GM23338 (cell line): ENCODE measurements at places on chromosomes 12 and 14.
A peak's percentile ranks its signal among the peaks of the same experiment; 100 is the strongest.

GRCh38 chr12:41636653-41637052 lies 448.5 kb downstream of the PDZRN4 start:
- no peak for DNase-seq

DNA sequence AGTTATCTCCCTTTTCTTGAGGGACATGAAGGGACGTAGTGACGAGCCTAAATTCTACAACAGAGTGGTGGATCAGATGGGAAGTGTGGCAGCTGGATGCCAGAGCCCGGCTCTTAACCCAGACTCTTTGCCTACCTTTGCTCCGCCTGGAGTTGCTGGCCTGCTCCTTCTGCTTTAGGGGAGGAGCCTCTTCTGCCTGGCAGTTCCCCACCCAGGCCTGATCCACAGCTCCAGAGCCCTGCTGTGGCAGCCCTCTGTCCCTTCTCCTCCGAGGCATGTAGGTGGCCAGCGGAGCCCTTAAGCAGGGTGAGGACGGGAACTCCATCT lies 2.3 kb upstream of the PRPH start:
- DNase-seq: no peak

DNA sequence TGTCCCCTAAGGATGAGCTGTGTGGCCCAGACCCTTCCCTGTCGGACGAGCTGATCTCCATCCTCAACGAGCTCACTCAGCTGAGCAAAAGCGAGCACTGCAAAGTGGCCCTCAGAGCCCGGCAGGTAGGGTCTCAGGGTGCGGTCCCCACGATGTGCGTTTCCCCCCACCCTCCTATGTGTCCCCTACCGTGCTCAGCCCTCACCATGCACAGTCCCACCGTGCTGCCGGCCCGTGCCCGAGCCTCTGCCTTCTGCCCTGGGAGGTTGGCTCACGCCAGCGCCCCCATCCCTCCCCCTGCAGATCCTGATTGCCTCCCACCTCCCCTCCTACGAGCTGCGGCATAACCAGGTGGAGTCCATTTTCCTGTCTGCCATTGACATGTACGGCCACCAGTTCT lies 86.6 kb downstream of the FOXN4 start:
- DNase-seq: no peak

DNA sequence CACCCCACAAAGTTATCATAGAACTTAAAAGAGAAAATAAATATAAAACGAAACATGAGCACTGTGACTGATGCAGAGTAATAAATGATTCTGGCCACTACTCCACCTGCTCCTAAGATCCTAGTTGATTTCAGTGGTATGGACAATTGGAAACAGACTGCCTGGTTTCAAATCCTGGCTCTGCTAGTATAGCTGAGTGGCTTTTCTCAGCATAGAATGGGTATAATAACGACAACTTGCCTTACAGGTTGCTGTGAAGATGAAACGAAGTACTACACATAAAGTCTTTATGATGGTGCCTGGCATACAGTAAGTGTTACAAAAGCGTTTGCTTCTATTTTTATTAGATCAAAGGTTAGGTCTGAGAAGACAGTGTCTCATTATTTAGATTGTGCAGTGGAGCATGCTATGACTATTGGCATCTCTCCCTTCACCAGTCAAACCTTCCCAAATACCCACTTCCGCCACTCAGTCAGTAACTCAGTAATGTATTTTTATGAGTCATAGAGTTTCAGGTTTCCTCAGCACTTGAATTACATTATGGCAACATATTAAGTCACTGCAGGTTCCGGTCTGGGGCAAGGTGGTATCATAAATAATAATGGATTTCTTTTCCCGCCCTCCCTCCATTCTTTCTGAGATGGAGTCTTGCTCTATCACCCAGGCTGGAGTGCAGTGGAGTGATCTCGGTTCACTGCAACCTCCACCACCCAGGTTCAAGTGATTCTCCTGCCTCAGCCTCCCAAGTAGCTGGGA lies 29.7 kb upstream of the NR2C1 start:
- no peak for DNase-seq

DNA sequence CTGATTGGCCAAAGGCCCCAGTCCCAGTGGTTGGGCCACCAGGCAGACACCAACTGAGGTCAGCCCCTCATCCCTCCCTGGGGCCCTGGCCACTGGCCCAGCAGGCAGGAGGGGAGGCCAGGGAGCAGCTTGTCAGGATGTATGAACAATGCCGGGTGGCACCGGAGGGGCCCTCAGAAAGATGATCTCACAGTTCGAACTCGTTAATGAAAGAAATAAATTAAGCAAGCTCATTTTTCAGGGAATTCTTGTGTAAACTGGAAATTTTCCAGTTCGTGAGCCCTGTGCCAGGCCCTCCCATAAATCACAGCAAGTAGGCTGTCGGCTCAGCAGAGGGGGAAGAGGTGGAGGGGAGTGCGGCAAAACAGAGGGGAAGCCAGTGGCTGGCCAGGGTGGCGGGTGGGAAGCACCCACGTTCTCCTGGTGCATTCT lies 177.0 kb upstream of the VASH1 start:
- DNase-seq: no peak

DNA sequence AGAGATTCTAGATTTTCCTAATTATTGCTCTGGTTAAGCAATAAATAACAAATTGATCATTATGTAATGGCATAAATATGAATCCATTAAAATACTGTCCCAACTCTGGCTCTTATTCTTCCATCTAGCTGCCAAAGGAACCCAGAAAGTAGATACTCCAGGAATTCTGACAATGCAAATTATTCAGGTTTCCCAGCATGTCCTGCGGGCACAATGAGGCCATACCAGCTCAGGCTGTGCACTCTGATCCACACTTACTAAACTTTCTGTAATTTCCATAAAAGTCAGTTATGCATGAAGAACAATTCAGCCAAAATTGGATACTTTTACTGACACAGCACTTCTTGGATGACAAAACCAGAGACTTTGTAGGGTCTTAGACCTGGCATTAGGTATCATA lies 576.3 kb downstream of the KCNH5 start:
- no peak for DNase-seq

DNA sequence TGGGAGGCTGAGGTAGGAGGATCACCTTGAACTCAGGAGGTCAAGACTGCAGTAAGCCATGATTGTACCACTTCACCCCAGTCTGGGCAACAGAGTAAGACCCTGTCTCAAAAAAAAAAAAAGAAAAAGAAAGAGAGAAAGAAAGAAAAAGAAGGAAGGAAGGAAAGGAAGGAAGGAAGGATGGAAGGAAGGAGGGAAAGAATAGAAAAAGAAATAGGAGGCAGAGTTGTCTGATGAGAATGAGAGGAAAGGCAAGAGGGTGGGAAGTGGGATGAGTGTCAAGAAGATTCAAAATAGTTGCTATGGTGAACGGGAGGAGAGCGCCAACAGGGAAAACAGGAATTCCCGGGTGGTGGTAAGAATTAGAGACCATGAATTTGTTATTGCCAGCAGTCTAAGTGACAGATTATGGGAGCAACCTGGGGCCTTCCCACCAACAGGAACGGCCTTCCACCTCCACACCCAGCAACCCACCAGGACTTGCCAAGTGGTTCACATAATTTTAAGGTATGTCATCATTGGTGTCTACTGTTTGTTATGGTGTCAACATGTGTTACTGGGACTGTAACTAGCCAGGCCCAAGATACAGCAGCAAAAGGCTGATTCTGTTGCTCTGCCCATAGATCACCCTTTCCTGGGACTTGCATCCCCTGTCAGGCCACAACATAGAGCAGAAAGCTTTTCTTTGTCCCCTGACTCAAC lies 36.1 kb upstream of the C12orf76 start:
- DNase-seq: no peak

- DNase-seq: no peak
Measured at GRCh38 chr14:92099802-92100201, 6.6 kb downstream of the ATXN3 start.

DNA sequence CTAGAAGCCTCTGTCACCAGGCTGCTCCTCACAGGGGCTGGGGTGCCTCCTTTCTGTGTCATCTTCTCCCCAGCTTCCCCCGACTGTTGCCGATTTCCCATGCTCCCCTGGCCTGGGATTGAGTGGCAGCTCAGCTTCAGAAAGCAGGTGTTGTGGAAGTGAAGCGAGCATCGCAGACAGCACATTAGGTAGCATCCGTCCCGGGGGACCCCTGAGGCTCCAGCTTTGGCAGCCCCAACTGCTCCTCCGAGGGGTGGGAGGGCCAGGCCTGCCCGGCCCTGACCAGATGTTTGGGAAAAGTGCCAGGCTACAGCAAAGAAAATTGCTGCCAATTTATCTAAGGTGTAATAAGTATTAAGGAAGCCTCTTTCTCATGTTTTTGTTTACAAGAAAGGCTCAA lies 1045.6 kb downstream of the BCL11B start:
- no peak for DNase-seq

DNA sequence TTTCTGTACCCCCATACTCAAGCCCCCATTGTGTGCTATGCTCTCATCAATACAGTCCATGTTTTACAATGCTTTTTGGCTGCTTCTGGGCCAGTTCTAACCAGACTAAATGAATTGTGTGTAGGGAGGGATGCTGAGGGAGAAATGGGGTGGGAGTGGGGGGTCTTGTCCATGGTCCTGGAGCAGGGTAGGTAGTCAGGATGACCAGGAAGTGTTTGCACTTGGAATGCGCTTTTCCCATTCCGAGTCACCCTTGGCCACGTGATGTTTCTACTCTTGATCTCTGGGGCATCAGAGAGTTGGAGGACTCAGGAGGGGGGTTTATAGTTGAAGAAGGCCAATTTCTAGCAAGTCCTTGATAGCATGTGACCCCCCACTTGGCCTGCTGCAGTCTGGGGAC lies 1.2 kb upstream of the SMIM41 start:
- peak; percentile 22 for DNase-seq

- no peak for DNase-seq
Measured at GRCh38 chr14:61532123-61532505, 163.2 kb upstream of the HIF1A start.

DNA sequence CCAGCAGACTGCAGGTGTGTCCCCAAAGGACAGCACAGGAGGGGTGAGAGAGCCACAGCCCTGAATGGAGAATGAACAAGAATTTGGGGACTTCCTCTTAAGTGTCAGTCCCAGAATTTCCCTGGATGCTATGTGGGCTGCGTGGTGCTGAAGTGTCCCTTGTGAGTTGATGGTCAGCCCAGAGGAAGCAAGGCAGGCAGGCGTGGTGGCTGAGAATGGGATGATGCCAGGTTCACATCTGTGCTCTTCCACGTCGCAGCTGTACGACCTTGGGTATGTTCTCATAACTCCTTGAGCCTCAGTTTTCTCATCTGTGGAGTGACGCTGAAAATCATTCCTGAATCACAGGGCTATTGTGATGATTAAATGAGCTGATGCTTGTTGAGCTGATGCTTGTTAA lies 62.1 kb upstream of the GPATCH2L start:
- DNase-seq: no peak

DNA sequence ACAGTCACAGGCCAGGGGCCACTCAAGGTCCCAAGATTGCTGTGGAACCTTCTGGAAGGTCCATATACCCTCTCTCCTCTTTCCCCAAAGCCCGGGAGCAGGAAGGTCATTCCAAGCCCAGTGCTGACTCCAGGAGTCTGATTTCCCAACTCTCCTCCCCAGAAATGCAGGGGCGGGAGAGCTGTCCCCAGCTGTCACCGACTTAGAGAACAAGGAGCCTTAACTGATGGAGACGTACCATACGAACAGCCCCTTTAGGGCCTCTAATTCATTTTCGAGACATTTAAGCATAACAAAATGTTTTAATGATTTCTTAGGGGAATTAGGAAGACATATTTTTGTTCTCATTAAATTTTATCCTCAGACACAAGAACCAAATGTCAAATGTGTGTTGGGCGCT lies 99.2 kb downstream of the PHETA1 start:
- DNase-seq: no peak

- no peak for DNase-seq
Measured at GRCh38 chr14:29805415-29806123, 122.1 kb downstream of the PRKD1 start.

- DNase-seq: no peak
Measured at GRCh38 chr12:99029511-99030271, 384.6 kb downstream of the APAF1 start.

- peak; percentile 82 for DNase-seq
Measured at GRCh38 chr14:91354979-91355685, 62.5 kb downstream of the CCDC88C start.

DNA sequence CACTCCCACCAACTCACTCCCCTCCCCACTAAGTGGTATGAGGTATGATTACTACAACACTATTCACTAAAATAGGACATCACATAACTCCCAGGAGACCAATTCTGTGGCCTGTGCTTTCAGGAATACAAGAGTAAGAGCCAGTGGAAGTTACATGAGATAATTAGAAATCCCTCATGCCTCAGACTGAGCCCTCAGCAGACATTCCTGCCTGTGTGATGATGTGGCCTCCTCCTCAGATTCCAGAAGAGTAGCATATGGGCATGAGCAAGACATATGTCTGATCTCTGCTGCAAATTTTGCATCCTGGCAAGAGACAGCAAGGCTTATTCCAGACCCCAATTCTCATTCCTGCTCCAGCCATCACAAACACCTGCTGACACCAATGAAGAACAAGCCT lies 46.0 kb upstream of the BMP4 start:
- no peak for DNase-seq

GRCh38 chr14:96817750-96818666 lies 20.8 kb downstream of the VRK1 start:
- no peak for DNase-seq

- peak; percentile 13 for DNase-seq
Measured at GRCh38 chr12:10740182-10740581, 17.1 kb upstream of the YBX3 start.

- no peak for DNase-seq
Measured at GRCh38 chr12:119417440-119417839, 82.9 kb downstream of the CCDC60 start.

- DNase-seq: no peak
Measured at GRCh38 chr14:23556700-23557440, 799 bp downstream of the THTPA start.

DNA sequence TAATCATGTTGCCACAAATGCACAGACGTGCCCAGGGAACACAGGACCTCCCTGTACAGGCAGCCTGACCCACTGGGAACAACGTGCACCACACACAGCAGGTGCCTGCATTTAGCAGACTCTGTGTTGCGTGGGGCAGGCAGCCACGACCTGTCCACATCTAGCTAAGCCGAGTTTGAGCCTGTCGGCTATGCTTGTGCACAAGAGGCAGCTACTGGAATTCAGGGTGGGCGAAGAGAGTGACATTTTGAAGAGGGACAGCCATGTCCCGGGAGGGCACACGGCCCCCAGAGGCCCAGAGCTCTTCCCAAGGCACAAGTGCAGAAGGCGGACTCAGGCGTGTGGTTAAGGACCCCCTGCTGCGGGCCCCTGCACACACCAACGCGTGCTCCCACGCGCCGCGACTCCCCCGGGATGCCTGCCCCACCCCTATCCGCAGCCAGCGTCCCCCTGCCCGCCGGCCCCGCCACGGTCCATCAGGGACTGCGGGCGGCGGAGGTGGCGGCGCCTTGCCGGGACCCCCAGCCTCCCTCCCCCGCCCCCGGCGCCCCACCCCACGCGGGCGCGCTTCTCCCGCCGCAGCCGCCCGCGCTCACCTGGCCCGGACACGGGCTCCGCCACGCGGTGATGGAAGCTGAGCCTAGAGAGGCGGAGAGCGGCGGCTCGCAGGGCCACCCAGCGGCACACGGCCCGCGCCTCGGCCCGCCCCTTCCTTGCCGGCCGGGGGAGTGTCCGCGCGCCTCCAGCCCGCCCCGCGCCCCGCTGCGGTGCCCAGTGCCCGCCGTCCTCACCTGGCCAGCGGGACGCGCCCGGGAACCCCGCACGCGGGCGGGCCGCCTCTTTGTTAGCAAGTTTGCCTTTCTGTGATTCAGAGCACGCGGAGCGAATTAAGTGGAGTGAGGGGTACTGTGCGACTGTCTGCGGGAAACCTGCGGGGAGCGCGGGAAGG lies 125.3 kb upstream of the PRMT8 start:
- DNase-seq: peak; percentile 74
